ENCODE measurements at places on chromosomes 12 and 14.

DNA sequence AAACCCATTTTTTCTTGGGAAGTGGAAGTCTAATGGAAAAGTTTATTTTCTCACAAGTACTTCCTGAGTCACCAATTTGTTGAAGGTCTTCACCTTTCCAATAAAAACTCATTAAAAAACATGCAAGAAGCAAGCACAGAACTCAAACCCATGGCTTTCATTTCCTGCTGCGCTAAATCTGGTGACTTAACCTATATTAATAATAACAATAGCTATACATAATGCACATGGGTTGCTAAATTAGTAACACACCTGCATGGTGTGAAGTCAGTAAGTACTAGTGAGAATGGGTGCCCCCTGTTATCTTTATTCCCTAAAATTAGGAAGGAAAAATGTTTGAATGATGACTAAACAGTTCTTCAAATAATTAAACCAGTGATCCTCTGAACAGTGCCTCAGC is 52.3 kb downstream of the PPP2R5C start:
- no peak for DNase-seq

GRCh38 chr12:131209082-131210070 is 255.7 kb downstream of the ADGRD1 start:
- DNase-seq = no peak

DNA sequence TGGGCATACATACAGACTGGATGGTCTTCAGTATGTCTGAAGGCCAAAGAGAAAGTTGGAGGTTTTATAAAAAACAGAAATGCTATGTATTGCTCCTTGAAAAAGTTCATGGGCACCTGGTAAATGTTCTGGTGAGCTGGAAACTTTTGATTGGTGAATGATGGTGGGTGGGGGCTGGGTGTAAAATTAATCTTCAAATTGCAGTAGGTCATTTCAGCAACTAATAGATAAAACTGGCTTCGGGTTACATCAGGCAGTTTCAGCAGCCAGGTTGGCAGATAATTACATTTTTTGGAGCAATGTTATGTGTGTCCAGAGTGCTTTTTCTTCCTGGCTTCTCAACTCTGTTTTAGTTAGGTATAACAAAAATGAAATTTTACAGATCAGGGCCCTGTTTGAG is 35.3 kb downstream of the SDR9C7 start:
- DNase-seq = no peak

DNA sequence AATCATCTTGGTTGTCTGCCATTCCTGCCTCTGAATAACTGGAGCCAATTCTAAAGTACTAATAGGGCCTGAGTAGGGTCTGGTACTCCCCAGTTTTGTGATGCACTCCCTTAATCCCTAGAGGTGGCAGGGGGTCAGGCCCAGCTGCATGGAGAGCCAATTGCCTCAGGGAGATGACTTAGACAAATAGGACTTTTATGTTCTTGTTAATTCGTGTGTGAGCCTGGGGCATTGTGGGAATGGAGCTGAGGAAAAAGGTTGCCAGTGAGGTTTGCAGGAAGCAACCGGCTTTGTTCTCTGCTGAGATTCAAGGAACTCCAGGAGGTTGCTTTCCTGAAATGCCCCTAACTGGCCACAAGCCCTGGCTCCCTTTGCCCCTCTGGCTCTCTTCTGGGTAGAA is 6.8 kb upstream of the DCD start:
- DNase-seq = no peak

- no peak for DNase-seq
Measured at GRCh38 chr12:106425061-106425702, 67.6 kb downstream of the POLR3B start.

DNA sequence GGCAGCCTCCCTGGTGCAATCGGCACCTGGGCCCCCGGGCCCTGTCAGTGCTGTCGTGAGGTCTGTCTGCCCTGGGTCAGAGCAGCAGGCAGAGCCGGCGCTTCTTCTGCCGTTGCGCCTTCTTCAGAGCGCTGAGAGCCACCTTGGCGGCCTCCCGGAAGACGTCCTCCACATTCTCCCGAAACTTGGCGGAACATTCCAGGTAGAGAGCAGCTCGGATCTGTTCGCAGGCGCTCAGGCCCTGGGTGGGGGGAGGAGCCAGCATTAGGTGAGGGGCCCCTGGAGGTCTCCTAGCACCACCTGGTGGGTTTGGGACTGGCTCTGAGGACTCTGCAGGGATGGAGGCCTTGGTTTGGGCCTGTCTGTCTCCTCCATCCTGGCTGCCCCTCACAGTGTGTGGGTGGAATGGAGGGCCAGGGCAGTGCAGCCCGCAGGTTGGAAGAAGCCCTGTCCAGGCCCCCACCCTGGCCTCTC is 14.0 kb downstream of the RHOF start:
- DNase-seq = no peak

DNA sequence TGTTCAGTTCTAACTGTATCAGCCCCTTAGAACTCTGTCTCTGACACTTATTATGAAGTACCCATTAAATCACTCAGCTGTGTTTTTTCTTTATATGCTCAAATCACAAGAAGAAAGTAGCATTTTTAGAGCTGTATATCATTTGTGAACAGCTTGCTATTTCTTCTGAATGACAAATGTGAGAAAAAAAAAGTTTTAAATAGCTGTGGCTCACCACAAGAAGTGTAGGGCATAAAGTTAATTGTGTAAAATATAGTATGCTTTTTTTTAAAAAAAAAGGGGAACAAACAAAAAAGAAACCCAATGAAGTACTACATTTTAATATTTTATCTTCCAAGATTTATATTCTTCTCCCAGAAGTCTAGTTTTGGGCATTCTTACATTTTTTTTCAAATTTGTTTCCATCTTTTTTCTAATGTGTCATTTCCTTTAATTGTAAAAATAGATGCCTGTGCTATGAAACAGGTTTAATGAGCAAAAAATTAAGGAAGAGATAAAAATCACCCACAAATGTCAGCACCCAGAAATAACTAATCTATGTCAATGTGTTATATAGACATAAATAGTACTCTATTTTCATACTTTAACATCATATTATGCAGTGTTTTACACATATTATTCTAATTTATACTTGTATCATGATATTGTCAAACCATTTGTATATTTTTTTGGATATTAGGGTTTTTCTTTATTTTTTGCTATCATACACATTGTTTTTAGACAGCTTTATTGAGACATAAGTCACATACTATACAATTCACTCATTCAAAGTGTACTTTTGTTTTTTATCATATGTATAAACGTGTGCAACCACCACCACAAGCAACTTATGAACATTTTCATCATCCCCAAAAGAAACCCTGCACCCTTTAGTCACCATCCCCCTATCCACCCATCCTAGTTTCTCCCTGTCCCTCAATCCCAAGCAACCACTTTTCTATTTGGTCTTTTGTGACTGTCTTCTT is 22.4 kb upstream of the LRRK2 start:
- no peak for DNase-seq

DNA sequence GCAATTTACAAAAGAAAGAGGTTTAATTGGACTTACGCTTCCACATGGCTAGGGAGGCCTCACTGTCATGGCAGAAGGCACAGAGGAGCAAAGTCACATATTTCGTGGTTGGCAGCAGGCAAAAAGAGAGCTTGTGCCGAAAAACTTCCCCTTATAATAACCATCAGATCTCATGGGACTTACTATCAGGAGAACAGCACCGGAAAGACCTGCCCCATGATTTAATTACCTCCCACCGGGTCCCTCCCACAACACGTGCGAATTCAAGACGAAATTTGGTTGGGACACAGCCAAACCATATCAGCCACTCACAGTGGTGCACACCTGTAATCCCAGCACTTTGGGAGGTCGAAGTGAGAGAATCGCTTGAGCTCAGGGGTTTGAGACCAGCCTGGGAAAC is 68.5 kb downstream of the FBXL14 start:
- DNase-seq = no peak

DNA sequence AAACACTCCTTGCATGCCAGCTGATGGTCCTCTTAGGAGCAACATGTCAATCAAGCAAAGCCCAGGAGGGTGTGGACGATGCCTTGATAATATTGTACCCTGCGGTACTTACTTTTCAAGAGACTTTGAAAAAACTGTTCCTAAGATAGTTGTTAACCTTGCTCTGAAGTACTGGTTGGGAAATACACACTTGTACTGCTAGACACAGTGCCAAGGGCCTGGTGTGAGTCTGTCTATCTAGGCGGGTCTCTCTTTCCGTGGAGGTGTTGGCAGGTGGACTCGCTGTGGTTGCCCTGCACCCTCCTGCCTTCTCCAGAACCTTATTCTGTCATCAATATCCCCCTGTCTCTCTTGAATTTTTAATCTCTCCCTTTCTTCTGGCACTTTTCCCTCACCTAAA is 189.4 kb downstream of the NRXN3 start:
- no peak for DNase-seq

DNA sequence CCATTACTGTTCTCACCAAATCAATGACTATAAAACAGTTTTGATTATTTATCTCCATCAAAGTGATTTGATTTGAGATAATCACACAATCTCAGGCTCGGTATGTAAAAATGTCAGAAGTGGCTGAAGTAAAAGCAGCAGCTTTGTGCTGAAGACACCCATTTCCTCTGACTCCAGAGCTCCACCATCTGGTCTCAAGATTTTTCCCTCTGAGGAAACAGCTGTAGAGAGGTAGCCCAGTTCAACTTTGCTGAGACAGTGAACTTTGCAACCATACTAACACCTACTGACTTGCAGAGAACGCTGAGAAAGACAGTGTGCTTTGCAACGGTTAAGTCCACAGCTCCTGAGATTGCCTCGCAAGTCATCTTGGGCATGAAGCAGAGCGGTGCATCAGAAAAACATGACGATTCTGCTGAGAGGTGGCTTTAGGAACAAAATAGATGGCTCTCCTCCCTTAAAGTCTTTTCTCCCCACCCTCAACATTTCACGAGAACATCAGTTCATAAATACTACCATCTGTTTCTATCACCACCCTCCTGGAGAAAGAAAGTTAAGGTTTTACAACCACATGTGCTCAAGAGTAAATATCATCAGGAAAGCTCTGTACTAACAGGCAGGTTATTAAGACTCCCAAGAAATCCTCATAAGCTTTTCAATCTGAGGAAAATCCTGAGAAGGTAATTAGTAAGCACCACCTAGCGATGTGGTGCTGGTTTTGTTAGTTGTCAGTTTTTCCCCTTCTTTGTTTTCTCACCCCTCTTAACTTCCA is 34.8 kb downstream of the HIGD1C start:
- no peak for DNase-seq

- no peak for DNase-seq
Measured at GRCh38 chr14:23883684-23884540, 69.7 kb upstream of the DHRS4 start.

- DNase-seq = no peak
Measured at GRCh38 chr14:74875941-74876913, at the start of gene PROX2. Gene PROX2 (minus strand): TSS chr14:74876145. CDS start chr14:74863834, 12,311 bp downstream.

DNA sequence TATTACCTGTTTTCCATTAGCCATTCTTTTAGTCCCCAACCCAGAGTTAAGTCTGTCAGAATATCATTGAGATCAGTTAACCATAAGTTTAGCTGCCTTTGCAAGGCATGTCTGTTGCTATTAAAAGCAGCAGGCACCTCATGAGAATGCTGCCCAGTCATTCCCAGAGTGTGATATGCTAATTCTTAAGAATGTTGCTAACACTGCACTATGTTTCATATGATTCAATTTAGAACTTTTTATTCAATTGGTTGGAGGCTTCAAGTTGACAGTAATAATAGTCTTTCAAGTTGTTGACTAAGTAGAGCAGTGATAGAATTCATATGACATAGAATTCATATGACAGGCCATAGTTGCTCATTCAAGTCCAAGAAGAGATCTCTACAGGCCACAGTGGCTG is 292.3 kb downstream of the FUT8 start:
- no peak for DNase-seq

DNA sequence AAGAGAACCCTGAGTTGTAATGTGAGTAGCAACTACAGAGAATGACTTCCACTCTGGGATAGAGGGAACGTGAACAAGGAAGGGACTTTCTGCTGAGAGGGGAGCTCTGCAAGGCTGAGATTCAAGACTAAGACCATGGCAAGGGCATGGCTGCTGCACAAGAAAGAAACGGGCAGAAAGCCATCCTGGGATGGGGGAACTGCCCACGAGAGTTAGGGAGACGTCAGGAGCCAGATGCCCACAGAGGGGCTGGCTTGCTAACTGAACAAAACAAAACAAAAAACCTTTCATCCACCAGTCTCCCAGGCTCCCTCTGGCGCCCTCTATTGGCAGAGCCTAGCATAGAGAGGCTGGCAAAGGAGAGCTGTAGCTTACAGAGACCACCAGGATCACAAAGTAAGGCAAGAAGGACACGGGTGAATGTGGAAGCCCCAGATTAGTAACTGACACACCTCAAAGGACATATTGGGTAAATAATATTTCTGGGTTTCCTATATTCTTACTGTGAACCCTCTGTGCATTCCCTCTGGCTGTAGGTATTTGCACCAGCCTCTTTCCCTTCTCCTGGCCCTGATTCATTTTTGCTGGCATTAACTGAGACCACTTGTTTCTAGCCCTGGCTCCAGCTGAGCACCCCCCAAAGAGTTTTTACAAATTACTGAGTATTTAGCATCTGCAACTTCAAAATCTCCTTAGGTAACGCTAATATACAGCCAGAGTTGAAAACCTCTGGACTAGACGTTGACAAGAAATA is 338.3 kb downstream of the EMP1 start:
- DNase-seq = peak; percentile 78

Data from caudate nucleus (tissue), 63 donors.